ENCODE measurements at places on chromosomes 13 and 19.
A peak's percentile ranks its signal among the peaks of the same experiment; 100 is the strongest.

DNA sequence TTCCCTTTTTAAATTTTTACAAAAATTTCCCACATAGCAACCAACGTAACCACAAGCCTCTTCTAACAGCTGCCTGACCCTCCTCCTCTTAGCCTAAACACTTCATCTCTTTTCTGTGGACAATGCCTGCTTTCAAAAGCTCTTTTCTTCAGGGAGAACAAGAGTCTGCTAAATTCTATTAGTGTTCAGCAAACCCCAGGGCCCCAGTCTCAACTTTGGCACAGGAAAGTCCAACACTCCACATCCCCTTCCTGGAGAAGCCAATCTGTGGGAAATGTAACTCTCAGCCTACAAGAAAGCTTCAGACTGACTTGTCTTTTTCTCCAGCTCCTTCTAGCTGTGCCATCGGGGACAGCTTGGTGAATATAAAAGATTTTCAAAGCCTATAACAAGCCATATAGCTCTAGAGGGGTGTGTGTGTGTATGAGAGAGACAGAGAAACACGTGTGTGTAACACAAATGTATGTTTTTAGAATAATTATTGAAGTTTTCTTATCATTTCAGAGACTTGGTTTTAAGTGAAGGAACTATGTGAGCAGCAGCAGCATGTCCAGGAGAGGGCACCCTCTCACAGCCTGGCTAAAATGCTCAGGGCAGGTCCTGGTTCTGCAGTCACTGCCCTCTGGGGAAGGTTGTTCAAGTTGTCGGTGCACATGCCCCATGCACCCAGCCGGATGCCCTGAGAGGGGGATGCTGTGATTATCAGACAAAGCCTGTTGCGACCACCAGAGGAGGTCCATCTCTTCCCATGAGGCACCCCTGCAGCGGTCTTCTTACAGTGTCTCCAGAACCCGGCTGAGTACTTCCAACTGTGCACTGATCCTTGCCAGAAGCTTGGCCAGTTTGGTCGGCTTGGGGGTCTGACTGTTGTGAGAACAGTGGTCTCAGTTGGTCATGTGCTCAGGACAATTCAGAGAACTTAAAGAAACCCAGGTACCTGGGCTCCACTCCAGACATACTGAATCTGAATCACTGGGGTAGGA lies 34.4 kb downstream of the CCDC70 start:
- DNase-seq, result peak; percentile 63

DNA sequence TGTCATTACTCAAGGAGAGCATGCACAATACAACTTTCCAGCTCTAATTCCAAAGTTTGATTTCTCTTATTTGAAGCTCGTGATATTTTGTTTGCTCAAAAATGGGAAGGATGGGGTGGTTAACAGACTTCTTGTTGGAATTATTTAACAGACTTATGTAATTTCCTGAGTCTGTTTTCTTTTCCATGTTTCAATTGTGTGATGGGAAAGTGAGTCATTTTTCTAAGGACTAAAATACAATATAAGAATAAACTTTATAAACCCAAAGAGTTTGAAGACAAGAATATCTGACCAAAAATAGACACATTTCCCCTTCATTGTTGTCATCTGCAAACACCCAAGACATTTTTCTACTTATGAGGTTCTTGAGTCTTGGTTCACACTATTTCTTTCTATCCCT lies 211.8 kb upstream of the SLITRK5 start:
- DNase-seq, result no peak

GRCh38 chr13:32200741-32201140 lies 114.4 kb downstream of the ZAR1L start:
- no peak for DNase-seq

GRCh38 chr19:15464394-15465385 lies at the start of gene RASAL3:
Gene RASAL3, minus strand, starts transcription at chr19:15464544. Its CDS starts 186 bp downstream, at chr19:15464358.
- peak; percentile 72 for DNase-seq

All from activated CD4-positive, alpha-beta T cell treated with anti-CD3 and anti-CD28 coated beads, Interleukin-2, amount 10 ng/mL, durations not matched to agents 7 days and 5 days (primary cell).